Right renal pelvis (tissue), 4 donors: ENCODE measurements at places on chromosomes 4 and X.
A peak's percentile ranks its signal among the peaks of the same experiment; 100 is the strongest.

- no peak for DNase-seq
Measured at GRCh38 chr4:64876021-64876420, 466.8 kb upstream of the TECRL start.

DNA sequence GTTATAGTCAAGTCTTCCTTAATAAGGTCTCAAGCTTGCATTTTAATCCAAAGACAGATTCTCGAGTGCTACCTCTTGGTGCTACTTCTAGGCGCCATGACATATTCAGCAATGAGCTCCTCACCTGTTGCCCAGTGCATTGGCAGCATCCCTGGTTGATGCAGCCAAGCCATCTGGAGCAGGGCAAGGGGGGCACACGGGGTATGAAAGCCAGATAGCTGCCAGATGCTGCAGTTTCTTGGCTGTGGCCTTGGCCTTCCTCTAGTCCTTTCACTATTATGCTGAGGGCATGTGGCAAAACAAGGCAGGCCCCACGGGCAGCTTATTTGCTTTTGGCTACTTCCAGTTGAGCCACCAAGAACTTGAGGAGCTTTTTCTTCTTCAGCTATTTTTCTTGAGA, 168.6 kb upstream of the PGRMC2 start:
- DNase-seq, result no peak

DNA sequence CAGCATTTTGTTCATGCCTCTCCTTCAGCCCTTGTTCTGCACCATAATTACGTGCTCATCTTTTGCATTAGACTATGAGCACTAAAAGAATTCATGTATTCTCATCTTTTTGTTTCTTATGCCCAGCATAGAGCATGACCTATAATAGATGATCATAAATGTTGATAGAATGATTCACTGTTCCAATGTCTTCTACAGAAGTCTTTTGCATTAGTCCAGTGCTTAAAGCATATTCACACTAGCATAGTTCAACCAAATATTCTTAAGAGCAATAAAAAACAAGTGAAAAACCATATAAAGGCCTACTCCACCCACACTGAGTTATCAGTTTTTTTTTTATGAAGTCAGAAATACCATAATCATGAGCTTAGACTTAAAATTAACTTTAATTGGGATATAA, 36.5 kb upstream of the SLC10A4 start:
- DNase-seq, result no peak

GRCh38 chr4:16289897-16290554, 63.8 kb upstream of the TAPT1 start:
- DNase-seq, result peak; percentile 51

DNA sequence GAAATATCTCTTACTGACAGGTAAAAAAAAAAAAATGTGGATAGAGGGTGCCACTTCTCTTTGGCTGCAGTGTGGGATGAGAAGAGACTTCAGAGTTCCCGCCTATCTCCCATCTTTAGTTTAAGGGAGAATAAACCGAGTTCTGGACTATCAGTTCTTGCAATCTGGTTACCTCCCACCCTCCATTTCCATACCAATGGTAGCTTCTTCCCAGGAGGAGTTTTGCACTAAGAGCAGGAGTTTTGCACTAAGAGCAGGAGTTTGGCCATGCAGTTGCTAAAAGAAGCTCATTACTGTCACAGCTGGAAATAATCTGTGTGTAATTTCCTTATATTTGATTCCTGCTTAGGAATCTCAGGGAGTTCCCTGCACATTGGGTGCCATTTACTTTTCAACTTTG, 10.8 kb upstream of the GUCY1B1 start:
- DNase-seq, result no peak

GRCh38 chrX:621705-622503, 8.7 kb upstream of the SHOX start:
- DNase-seq, result no peak

DNA sequence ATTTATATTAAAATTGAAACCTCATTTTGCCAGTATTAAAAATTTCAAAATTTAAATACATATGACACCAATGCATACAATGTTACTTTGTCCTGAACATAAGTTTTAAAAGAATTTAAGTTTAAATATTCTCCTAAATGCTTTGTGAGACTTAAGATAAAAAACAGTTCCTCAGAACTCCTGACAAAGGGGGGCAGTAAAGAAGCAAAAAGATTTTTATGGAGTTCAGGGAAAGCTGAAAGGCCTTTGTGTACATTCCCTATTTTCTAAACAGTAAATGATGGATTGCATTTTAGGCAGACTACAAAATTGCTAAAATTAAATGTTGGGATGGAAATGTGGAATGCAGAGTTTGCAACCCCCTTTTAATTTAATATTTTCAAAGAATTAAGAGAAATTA, 81.7 kb downstream of the SNCA start:
- no peak for DNase-seq

- no peak for DNase-seq
Measured at GRCh38 chr4:97134456-97134855, 1008.8 kb downstream of the STPG2 start.

- DNase-seq, result no peak
Measured at GRCh38 chrX:136210243-136210642, 41.0 kb downstream of the MAP7D3 start.

GRCh38 chrX:40866893-40867292, 131.6 kb upstream of the MED14 start:
- DNase-seq, result no peak

DNA sequence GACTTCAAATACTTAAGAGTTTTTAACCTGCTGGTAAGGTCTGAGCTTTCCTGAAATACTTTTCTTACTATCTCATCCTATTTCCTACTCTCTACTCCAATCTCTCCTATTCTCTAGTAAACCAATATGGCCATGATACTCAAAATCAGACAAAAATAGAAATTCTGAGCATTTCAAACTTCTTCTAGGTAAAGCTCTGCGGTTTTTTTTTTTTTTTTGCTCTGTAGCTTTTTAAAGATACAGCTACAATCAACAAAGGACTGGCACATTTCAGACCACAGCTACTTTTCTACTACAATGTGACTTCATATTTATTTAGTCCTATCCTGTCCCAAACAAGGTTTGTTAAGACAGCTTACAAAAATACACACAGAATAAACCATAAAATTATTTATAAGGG, 31.1 kb downstream of the MAML3 start:
- no peak for DNase-seq

- no peak for DNase-seq
Measured at GRCh38 chr4:43089730-43090129, 197.2 kb downstream of the GRXCR1 start.

- DNase-seq, result no peak
Measured at GRCh38 chr4:158884280-158884679, 115.5 kb downstream of the FNIP2 start.

DNA sequence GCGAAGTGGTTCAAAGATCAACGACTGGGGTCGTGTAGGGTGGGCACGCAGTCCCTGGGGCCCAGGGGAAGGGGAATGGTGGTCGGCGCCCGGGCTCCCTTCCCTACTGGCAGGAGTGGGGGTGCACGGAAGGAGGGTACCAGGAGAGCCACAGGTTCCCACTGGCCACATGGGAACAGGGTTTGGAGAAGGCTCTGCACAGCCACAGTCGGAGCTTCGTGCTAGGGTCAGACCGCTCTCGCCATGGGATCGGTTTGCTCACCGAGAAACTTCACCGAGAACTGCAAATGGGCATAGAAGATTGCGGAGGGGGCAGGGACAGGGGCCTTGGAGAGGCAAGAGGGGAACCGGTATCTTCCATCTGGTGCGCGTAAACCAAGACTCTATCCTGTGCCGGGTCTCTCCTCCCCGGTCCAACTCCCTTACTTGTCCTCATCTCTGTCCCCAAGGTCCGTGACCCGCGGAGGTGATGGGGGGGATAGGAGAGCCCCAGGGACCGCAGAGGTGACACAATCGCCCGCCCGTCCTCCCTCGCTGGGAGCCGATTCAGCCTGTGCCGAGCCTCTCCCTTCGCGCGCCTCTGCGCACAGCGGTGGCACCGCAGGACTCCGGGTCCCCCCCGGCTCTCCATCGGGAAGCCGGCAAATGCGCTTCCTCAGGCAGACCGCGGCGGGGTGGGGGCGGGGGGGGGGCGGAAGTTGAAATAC, 1.0 kb downstream of the SCD5 start:
- no peak for DNase-seq

DNA sequence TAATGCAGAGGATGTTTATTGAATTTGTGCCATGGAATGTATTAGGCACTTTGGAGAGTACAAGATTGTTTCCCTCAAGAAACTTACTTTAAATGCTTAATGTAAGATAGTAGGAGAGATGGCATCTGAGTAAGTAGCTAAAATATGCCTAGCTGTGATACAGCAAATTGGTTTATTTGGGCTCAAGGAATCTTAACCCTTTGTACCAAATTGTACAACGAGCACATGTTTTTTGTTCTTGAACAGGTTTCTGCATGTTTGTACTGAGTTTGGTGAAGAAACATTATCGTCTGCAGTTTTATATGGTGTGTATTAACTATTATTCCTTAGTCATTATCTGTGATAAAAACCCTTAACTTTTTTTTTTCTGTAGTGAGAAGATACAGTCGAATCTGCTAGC, 48.6 kb downstream of the CDS1 start:
- DNase-seq, result no peak
